ENCODE measurements at places on chromosomes 2 and 18.

GRCh38 chr2:51981783-51982182 is 949.9 kb upstream of the NRXN1 start:
- DNase-seq: no peak

DNA sequence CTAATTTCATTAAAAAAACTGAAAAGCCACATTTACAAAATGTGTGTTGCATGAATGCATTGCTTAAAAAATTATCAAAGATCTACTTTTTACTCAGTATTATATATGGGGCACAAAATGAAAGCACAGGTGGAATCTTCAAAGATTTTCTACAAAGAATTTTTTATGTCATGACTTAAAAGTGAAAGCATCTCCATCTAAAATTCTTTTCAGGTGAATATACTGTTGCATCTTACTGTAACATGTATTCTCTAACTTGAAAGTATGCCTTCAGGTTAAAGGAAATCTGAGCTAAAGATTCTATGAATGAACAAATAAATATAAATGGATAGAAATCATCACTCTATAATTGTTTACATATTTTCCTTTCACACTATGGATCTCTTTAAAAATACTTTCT is 66.8 kb upstream of the WDR75 start:
- no peak for DNase-seq

DNA sequence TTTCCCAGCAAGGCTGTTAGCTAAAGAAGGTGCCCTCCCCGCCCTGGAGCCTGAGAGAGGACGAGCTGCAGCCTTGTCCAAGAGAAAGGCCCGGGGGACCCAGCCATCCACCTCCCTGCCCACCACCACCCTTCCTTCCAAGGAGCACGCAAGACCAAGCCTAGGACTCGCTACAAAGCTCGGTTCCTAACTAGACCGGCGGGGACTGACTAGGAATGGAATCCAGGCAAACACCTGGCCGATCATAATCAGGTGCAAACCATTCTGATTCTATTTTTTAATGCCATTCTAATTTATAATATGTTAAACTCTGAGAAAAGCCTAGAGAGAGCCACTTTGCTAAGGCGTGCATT is 19.7 kb upstream of the TUBB6 start:
- no peak for DNase-seq

- DNase-seq: no peak
Measured at GRCh38 chr2:24304631-24305030, 55.7 kb downstream of the ITSN2 start.

- DNase-seq: no peak
Measured at GRCh38 chr2:51722311-51722710, 690.4 kb upstream of the NRXN1 start.

GRCh38 chr2:112463256-112463655 is 18.7 kb upstream of the TTL start:
- no peak for DNase-seq

- no peak for DNase-seq
Measured at GRCh38 chr2:104975371-104975770, 62.5 kb upstream of the MRPS9 start.

DNA sequence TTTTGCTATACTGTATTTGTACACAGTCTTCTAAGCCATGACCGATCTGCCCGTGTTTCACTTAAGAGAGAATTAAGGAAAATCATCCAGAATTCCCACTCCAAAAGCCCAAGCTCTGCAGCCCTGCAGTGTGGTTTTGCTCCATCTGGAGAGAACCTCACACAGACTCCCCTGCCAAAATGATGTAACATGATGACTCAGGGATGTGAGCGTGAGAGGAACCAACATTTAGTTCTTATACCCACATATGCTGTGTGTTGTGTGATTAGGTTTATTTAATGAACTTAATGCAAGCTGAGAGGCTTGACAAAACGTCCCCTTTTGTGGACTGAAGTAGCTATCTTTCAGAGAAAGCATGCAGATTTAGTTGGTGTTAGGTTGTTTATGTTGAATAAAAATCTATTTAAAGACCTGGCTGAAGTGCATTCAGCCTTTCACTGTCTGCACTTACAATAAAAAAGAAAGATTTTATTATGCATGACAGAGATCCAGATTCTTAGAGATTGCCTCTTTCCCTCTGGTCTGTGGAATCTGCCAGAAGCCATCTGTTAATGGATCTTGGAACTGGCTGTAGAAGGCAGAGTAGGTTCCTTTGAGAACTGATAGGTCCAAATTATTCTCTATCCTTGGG is 6.3 kb downstream of the RAB12 start:
- DNase-seq: no peak

All from CD4-positive, alpha-beta T cell (primary cell).